Right cardiac atrium (tissue), 5 donors: ENCODE measurements at places on chromosomes 3 and 15.
A peak's percentile ranks its signal among the peaks of the same experiment; 100 is the strongest.

DNA sequence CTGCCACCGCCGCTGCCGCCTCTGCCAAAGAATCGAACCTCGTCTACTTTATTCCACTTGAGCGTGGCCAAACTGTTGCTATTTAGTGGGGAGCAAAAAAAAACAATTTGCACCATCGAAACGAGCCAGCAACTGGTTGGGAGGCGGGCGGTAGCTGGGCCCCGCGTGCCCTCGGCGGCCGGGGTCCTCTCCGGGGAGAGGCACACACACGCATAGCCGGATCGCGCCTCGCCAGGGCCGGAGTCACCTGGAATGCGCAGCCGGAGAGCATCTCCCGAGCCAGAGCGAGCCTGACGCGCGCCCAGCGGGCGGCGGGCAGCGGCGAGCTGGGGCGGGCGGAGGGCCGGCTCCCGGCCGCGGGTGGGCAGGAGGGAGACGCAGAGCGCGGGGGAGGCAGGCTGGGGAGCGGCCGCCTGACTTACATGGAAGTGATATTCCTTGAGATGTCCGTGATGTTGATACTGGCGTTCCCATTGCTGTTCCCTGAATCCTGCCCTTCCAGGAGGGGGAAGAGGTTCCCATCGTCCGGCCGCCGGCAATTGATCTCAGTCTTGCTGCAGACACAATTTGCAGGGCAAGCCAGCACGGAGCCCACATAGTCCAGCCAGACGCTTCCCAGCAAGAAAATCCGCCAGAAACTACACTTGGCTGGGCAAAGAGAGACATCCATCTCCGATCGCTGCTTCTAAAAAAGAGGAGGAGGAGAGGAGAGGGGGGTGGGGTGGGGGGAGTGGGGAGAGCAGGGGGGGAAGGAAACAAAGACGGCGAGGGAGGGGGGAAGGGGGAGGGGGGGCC, 858 bp downstream of the NTRK3 start:
- peak; percentile 50 for DNase-seq

GRCh38 chr3:166526881-166527280, 689.7 kb upstream of the BCHE start:
- no peak for DNase-seq

GRCh38 chr15:80739919-80740318, 39.3 kb upstream of the CEMIP start:
- no peak for DNase-seq

DNA sequence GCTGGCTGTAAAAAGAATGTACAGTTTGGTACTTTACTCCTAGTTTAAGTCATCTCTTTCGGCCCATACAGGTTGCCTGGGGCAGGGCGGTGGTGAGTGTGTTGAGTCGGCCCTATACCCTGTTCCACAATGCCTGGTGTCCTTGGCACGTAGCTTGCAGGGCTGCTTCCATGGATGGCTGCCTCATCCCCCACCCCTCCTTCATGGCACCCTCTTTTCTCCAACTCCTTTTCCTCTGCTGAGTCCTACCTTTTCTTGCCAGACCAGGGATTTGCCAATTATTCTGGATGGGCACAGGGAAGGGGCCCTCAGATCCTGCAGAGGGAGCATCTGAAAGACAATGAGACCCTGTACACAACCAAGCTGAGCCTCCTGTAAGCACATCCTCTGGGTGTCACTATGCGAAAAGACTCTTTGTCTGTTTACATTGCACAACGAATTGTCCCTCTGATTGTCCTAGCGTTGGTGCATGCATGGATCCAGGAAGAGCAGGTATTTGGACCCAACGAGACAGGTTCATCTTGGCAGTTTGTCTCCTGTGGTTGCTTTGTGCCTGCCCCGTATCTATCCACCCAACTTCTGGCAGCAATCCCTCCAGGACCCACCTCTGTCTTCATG, 73.6 kb upstream of the CGNL1 start:
- no peak for DNase-seq

DNA sequence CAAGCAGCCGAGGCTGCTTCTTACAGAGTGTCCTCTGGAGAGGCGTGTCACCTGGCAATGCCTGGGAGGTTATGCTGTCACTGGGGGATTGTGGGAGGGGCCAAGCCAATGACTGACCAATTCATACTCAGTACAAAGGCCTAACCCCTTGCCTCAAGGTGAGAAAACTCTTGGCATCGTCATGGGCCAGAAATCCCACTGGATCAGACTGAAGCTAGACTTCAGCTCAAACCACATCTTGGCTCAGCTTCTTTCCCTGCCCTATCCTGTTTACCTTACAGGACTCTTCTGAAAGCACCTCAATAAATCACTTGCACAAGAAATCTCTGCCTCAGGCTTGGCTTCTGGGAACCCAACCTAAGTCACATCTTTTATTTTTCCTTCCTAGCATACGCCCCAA, 9.5 kb downstream of the ANAPC13 start:
- no peak for DNase-seq

GRCh38 chr15:85475317-85475701, 94.9 kb downstream of the AKAP13 start:
- no peak for DNase-seq

- no peak for DNase-seq
These were observed 40.0 kb downstream of the ZXDC start for GRCh38 chr3:126435456-126436315.

DNA sequence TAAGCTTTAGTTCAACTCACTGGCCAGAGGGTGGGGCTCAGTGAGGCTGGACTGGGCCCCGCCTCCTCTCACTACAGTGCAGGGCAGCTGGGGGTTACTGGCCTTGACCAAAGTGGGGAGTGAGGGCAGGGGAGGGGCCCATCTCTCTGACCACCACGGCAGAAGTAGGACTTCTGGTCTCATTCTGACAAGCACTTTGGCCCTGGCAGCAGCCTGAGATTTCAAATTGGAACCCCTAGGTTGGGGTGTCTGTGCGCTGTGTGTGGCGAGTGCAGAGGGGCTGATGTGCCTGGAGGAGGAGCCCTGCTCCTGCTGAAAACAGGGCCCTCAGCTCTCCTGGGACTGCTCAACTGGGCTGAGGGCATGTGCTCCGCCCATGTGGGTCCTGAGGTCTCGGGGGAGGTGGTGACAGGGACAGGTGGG, 60.3 kb upstream of the RPL32 start:
- DNase-seq, result peak; percentile 12

DNA sequence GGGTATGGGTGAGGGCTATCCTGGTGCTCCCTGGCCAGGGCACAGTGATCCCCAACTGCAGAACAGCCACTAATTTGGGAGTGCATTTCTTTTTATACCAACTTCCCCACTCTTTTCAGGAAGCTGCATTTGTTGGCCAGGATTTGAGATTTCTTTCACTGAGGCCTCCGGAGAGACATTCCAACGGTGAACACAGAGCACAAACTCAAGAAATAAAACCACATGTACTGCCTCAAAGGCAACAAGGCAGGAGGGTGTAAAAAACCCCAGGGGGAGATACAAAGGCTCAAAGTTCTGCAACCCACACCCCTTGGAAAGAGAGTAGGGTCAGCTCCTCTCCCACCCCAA, 65.3 kb downstream of the CPN2 start:
- DNase-seq, result no peak

DNA sequence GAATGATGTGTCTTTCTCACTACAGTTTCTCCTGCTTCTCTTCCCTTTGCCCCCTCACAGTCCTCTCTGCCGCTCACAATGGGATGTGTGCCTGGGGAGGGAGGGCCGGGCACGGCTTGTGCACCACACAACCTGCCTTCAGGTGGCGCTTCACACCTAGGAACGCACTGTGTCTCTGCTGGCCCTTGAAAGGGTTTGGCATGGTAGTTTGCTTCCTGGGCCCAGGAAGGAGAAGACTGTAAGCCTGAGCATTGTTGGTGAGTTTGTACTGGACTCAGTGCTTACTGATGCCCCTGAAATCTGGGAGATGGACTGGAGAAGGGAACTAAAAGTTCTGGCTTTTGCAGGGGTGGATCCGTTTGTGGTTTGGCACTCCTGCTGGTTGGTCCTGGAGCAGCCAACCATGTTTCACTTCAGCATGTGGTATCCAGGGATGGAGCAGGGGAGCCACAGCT, 9.2 kb downstream of the ALPK3 start:
- DNase-seq, result peak; percentile 78

GRCh38 chr3:47430606-47431005, 45.1 kb downstream of the SCAP start:
- DNase-seq, result no peak

DNA sequence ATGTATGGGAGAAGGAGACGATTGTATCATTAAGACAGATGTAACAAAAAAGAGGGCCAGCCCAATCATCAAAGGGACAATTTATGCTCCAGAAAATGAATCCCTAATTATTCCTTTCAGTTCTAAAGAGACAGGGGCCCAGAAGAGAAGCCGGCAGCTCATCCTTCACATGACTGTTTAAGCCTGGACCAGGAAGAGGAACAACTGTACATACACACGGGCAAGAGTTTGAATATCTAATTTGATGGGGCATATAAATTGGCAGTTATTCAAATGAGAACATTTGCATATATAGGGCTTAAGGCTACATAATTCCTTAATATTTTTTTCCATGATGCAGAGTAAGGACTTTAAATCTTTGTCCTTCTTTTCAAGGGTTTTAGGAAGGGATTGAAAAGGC, 232.3 kb downstream of the TLE3 start:
- no peak for DNase-seq

DNA sequence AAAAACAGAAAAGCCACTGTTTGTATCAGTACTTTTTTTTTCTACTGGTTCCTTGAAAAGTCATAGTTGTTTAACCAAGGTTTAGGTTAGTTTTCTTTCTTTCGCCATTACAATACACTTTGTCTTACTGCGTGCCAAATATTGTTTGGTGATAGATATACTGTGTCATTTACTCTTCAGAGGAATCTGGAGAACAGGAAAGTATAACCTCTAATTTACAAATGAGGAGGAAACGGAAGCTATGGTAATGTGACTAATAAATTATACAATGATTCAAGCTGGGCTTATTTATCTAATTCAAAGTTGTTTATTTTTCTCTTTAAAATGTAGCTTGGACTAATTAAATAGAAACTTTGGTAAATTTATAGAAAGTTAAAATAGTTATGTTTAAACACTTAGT, 96.2 kb upstream of the ROBO2 start:
- no peak for DNase-seq

GRCh38 chr3:115141033-115141757, 5.9 kb downstream of the ZBTB20 start:
- no peak for DNase-seq

DNA sequence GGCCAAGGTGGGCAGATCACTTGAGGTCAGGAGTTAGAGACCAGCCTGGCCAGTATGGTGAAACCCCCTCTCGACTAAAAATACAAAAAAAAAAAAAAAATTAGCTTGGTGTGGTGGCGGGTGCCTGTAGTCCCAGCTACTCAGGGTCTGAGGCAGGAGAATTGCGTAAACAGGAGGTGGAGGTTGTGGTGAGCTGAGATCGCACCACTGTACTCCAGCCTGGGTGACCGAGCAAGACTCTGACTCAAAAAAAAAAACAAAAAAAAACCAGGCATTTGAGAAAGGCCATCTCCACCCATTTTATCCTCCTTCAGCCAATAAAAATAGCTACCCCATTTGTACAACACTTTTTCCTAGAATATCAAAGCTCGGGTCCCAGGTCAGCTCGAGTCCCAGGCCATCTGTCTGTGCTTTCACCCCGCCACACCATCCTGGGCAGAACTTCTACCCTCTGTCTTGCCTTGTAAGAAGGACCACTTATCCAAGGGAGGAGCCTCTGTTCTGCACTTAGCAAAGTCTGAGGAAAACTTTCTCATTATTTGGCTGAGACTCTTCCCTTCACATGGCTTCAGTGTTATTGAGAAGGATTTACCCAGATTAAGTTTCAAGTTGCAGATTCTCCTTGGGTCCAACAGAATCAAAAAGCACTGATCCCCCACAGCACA, 99.1 kb downstream of the MESD start:
- DNase-seq, result peak; percentile 41

GRCh38 chr3:168275662-168276061, 179.9 kb upstream of the GOLIM4 start:
- no peak for DNase-seq

DNA sequence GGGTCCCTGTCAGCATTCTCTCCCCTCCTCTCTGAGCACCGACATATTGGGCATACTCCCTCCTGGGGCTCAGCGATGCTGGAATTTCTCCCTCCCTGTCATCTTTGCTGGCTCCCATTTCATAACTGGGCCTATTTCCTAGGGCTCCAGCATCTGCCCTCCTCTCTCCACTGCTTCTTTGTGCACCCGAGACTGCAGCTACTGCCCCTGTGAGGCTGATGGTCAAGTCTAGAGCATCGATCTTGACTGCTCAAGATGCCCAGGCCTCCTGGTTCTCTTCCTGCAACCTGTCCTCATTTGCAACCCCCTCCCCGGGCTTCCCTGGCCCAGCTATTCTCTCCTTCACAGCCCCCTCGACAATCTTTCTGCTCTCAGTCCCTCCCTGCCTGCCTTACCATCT, 53.5 kb downstream of the WHAMM start:
- no peak for DNase-seq

GRCh38 chr3:176579711-176580185, 617.5 kb downstream of the TBL1XR1 start:
- DNase-seq, result no peak

DNA sequence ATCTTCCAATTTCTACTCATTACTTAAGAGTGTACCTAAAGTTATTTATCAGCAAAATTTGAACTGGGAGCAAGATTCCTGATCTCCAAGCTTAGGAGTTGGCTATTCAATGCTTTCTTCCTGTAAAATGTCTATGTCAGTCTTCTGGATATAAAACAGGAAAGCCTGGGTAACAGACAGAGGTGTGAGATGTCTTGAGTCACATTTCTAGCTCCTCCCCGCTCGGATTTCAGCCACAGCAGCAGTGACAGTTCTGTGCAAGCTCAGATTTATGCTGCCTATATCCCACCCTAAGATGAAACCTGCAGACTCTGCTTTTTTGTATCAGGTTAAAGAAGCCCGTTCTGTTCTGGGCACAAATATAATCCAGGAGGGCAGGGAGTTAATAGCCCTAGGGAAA, 2.1 kb upstream of the ARMC8 start:
- no peak for DNase-seq

GRCh38 chr3:192482391-192482790, 244.9 kb downstream of the FGF12 start:
- DNase-seq, result no peak

- DNase-seq, result no peak
These were observed 46.5 kb downstream of the EXOG start for GRCh38 chr3:38542401-38543298.

- no peak for DNase-seq
These were observed 44.5 kb downstream of the LRRFIP2 start for GRCh38 chr3:37129871-37130270.

GRCh38 chr3:4336850-4337546, 33.8 kb downstream of the SETMAR start:
- no peak for DNase-seq

DNA sequence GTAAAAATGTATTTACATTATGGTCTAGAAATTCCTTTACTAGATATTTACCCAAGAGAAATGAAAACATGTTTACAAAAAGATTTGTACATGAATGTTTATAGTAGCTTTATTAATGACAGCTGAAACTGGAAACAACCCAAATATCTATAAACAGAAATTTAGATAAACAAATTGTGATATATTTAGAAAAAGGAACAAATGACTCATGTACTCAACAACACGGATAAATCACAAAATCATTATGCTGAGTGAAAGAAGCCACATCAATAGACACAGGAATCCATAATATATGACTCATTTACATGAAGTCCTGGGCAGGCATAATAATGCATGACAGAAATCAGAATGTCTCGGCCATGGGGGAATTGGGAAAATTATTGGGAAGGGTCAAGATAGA, 1020.2 kb downstream of the SQOR start:
- no peak for DNase-seq

GRCh38 chr3:159795042-159795441, 193.6 kb upstream of the IL12A start:
- DNase-seq, result no peak

GRCh38 chr3:55380561-55380960, 106.5 kb downstream of the WNT5A start:
- DNase-seq, result no peak
